ENCODE measurements at places on chromosomes 2 and 18. TPM values are rescaled to one million over a fixed set of nuclear protein-coding genes. Genes with fewer than 3 reads are reported as not detected.

The SLC14A1 gene
- total RNA-seq = not detected

The SERPINB7 gene
- total RNA-seq = not detected

The PROKR1 gene
- total RNA-seq = 0.16 TPM

The MC5R gene
- total RNA-seq = not detected

The HAAO gene
- 3.5 TPM for total RNA-seq

The GCA gene
- 11.3 TPM for total RNA-seq

The WDFY1 gene
- total RNA-seq = 41.1 TPM

The GCG gene
- 0.27 TPM for total RNA-seq

The CENPA gene
- total RNA-seq = 34.5 TPM

The TTLL4 gene
- total RNA-seq = 123 TPM

The C1QL2 gene
- total RNA-seq = not detected

The COA5 gene
- 34.6 TPM for total RNA-seq

The GALNT3 gene
- 3.1 TPM for total RNA-seq

The POLE4 gene
- 49.3 TPM for total RNA-seq

The EFEMP1 gene
- total RNA-seq = 4.1 TPM

The SPDYA gene
- 1.1 TPM for total RNA-seq

The ZSWIM2 gene
- total RNA-seq = not detected

The OTX1 gene
- 12.4 TPM for total RNA-seq

The NLRC4 gene
- total RNA-seq = not detected

The SLC38A11 gene
- not detected for total RNA-seq

The SERPINB8 gene
- total RNA-seq = 3.7 TPM

The SP5 gene
- total RNA-seq = 3.5 TPM

The LIPG gene
- 32.4 TPM for total RNA-seq

The AMER3 gene
- 1.4 TPM for total RNA-seq

The RNF152 gene
- 7.5 TPM for total RNA-seq

The CAPN14 gene
- 0.47 TPM for total RNA-seq

The PLGLB2 gene
- 2.2 TPM for total RNA-seq

The METTL21A gene
- total RNA-seq = 30.7 TPM

The CCDC150 gene
- 31.8 TPM for total RNA-seq

The ACKR3 gene
- 24.5 TPM for total RNA-seq

The TCF23 gene
- total RNA-seq = not detected

The MEP1B gene
- total RNA-seq = not detected

The BOLL gene
- total RNA-seq = not detected

The LCLAT1 gene
- 26.8 TPM for total RNA-seq
